ENCODE measurements at places on chromosomes 13 and 19. TPM values are rescaled to one million over a fixed set of nuclear protein-coding genes. Genes with fewer than 3 reads are reported as not detected.

Gene SIGLEC10
- total RNA-seq: 49.4 TPM

- DNase-seq: no peak
- no peak overlapping the region for H3K27ac ChIP-seq
- H3K4me1 ChIP-seq: no peaks in the 10 kb centered on the region
- H3K4me3 ChIP-seq: no peak overlapping the region
- no peaks in the 10 kb centered on the region for H3K27me3 ChIP-seq
Measured at GRCh38 chr19:56126983-56127780, 6.1 kb upstream of the ZNF787 start.

Gene ZNF878
- total RNA-seq: 0.29 TPM

DNA sequence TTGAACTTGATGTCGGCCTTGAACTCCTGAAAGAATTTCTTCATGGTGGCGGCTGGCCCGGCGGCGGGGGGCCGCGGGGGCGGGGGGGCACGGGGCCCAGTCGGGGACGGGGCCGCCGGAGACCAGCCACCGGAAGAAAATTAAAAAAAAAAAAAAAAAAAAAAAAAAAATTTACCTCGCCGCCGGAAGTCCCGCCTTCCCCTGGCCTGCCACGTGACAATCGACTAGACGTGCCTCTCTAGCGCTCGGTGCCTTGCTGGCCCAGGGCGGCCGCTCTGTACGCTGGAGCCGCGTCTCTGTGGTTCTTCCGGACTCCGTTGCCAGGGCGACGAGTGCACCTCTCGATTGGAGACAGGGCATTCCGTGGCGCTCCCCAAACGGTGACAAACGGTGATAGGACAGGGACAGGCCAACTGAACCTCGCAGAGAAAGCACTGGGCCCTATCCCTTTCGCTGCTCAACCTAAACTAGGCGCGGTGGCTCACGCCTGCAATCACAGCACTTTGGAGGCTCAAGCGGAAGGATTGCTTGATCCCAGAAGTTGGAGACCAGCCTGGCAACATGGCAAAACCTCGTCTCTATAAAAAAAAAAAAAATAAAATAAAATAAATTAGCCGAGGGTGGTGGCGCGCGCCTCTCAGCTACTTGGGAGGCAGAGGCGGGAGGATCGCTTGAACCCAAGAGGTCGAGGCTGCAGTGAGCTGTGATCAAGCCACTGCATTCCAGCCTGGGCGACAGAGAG lies at the start of gene UBXN6:
TSS of gene UBXN6 (minus strand) at position 141 of the 742 bp plus-strand sequence. CDS start at position 44, 97 bp downstream.
- peak within 1 kb of the TSS; percentile 76 for H3K4me3 ChIP-seq
- H3K4me1 ChIP-seq: peaks cover 9% of the 10 kb centered on the region
- H3K36me3 ChIP-seq: no peaks in the 10 kb centered on the region

DNA sequence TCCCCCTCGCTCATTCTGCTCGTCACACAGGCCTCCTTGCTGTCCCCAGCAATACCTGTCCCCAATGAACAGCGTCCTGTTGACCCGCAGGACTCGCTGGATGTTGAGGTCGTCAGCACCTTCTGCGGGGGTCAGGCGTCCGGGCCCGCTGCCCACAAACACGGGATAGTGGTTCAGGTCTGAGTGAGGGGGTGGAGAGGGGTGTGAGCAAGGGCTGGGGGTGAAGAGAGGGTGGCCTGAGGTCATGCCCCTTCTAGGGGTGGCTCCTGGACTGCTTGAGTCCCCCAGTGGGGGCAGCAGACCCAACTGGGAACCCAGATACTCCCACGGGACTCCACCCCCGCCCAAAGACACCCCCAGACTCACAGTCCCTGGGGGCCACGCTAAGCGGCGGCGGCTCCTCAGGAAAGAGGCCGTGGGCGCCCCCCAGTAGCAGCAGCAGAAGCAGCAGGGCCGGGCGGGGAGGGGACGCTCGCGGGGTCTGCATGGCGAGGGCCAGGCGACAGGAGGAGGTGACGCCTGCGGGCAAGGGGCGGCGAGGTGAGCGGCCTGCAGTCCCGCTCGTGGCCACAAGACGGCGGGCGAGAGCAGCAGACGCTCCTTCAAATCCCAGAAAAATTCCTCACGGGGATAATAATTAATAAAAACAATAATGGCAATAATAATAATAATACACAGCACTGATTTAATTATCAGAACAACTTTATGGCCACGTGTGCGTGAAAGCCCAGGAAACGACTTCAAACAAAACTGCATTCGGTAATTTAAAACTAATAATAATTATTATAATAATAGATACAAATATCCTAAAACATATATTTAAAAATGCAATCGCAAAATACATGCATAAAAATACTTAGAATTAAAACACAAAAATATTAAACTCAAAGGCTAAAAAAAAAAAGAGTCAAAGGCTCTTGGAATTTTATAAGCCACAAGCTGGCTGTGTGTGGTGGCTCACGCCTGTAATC lies 1.2 kb downstream of the SEMA6B start:
- H3K36me3 ChIP-seq: no peaks in the 10 kb centered on the region
- H3K4me1 ChIP-seq: peaks cover 4% of the 10 kb centered on the region
- H3K4me3 ChIP-seq: no peak overlapping the region
- H3K27me3 ChIP-seq: no peaks in the 10 kb centered on the region
- no peak overlapping the region for H3K27ac ChIP-seq
- peak; percentile 52 for DNase-seq

- DNase-seq: no peak
- H3K27me3 ChIP-seq: no peaks in the 10 kb centered on the region
- no peaks in the 10 kb centered on the region for H3K4me1 ChIP-seq
- H3K36me3 ChIP-seq: no peaks in the 10 kb centered on the region
- H3K4me3 ChIP-seq: no peak overlapping the region
Measured at GRCh38 chr19:47826800-47827199, 5.1 kb downstream of the CRX start.

DNA sequence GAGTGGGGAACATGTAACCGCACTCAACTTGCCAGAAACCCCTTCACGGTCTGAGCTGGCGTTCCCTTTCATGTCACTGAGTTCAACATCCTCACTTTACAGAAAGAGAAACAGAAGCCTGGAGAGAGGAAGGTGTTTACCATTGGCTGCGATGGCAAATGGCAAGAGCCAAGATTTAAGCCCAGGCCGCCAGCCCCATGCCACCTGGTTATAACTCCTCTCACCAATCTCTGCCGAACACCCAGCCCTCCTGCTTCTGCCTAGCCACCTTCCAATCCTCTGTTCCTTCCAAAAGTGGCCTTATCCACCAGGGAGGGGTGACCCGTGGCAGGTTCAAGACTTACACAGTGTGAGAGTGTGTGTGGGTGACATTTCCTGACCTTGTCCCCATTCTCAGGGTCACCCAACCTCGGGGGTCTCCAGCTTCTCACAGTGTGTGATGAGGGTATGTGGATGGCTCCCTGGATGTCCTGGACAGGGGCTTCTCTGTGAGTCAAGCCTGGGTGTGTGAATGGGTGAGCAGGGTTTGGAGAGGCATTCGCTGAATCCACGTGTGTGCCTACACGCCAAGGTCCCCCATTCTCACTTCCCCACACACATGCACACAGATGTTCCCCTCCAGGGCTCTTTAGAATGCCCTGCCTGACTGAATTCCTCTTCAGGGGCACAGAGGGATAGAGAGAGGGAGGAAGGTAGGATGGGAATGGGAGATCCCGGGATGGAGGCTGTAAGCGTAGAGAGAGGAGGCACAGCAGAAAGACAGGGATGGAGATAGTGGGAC lies 1.2 kb downstream of the CADM4 start:
- peak; percentile 65 for DNase-seq
- H3K27ac ChIP-seq: no peak overlapping the region
- H3K27me3 ChIP-seq: no peaks in the 10 kb centered on the region
- no peak overlapping the region for H3K4me3 ChIP-seq
- H3K4me1 ChIP-seq: peaks cover 20% of the 10 kb centered on the region

- no peaks in the 10 kb centered on the region for H3K36me3 ChIP-seq
- no peak overlapping the region for H3K4me3 ChIP-seq
- no peaks in the 10 kb centered on the region for H3K4me1 ChIP-seq
- no peaks in the 10 kb centered on the region for H3K27me3 ChIP-seq
- DNase-seq: no peak
Measured at GRCh38 chr13:30830638-30830965, 75.5 kb upstream of the MEDAG start.

Gene CEACAM4
- total RNA-seq: not detected

GRCh38 chr13:59346999-59347723 lies 816.6 kb downstream of the DIAPH3 start:
- H3K36me3 ChIP-seq: no peaks in the 10 kb centered on the region
- no peak for DNase-seq
- H3K4me1 ChIP-seq: no peaks in the 10 kb centered on the region
- H3K27me3 ChIP-seq: no peaks in the 10 kb centered on the region
- H3K4me3 ChIP-seq: no peak overlapping the region

DNA sequence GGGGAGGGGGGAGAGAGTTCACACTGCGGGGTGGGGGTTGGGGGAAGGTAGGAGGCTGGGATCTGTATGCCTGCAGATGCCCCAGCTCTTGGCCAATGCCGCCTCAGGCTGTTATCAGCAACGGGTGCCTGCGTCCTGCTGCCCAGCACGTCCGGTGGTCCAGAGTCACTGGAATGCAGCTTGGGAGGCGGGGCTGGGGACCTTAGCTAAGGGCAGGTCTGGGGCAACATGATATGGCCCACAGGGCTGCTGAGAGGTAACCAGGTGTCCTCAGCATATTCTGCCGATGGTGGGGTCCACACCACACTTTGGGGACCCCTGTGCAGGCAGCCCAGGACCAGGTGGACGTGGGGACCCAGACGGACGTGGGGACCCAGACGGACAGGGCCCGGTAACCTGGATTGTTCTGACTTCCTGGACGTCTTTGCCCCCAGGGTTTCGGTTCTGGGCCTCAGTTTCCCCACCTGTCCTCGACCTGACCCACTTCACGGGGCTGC lies 668 bp upstream of the ARHGAP45 start:
- peaks cover 63% of the 10 kb centered on the region for H3K4me1 ChIP-seq
- peak overlapping the region; percentile 52 for H3K27ac ChIP-seq
- H3K36me3 ChIP-seq: no peaks in the 10 kb centered on the region
- peak; percentile 39 for DNase-seq
- no peaks in the 10 kb centered on the region for H3K27me3 ChIP-seq

GRCh38 chr19:35437406-35437951 lies 10.6 kb upstream of the FFAR2 start:
- peaks cover 34% of the 10 kb centered on the region for H3K4me1 ChIP-seq
- no peaks in the 10 kb centered on the region for H3K36me3 ChIP-seq
- H3K27ac ChIP-seq: no peak overlapping the region
- no peak overlapping the region for H3K4me3 ChIP-seq
- no peaks in the 10 kb centered on the region for H3K27me3 ChIP-seq

Gene ZNF749
- total RNA-seq: 17.4 TPM

- no peak overlapping the region for H3K4me3 ChIP-seq
- DNase-seq: peak; percentile 51
- peaks cover 39% of the 10 kb centered on the region for H3K4me1 ChIP-seq
- no peak overlapping the region for H3K27ac ChIP-seq
- H3K36me3 ChIP-seq: peaks cover 4% of the 10 kb centered on the region
Measured at GRCh38 chr19:14402332-14403144, 16.6 kb downstream of the DDX39A start.

DNA sequence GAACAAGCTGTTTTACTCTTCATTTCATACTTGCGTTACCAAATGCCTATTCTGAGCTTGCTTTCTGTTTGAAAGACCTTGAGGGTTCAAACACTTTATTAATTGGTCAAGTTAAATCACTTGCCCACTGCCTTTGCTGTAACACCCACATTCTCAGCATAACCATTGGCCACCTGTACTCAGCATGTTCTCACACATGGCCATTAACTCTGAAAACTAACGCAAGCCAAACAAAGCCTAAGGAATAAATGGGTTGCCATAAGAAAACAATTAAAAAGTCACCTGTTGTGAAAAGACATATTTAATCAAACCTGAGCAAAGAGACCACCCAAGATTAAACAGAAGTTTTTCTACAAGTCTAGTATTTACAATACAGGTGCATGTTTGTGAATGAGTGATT lies 517.2 kb upstream of the SPRY2 start:
- no peaks in the 10 kb centered on the region for H3K4me1 ChIP-seq
- H3K27ac ChIP-seq: no peak overlapping the region
- no peak for DNase-seq
- H3K4me3 ChIP-seq: no peak overlapping the region

Gene APLP1
- total RNA-seq: not detected

DNA sequence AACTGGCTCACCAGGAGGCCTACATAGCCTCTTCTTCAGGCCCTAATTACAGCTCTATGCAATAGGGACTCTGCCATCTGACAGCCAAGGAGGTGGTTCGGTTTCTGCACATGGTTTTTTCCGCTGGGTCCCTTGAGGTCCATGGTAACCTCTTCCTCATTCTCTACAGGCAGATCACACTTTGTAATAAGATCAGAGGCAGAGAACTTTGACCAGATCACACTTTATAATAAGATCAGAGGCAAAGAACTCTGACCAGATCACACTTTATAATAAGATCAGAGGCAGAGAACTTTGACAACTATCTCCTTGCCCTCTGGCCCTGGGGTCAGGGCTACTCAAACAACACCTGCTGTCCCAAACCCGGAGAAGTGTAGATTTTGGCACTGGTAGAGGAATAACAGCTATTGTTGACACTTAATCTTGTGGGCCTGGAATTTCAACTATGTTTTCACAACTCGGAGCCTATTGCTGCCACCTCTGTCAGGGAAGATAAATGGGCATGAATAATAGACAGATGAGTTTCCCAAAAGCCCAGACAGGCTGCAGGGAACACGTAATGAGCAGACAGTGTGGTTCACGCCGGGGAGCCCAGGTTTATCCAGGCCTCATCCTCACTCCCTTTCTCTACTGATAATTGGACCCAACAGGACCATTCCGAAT lies 246.1 kb downstream of the UQCRFS1 start:
- no peaks in the 10 kb centered on the region for H3K27me3 ChIP-seq
- H3K4me3 ChIP-seq: no peak overlapping the region
- H3K36me3 ChIP-seq: no peaks in the 10 kb centered on the region
- DNase-seq: no peak
- no peak overlapping the region for H3K27ac ChIP-seq
- no peaks in the 10 kb centered on the region for H3K4me1 ChIP-seq

- peak; percentile 61 for DNase-seq
- H3K4me3 ChIP-seq: peak overlapping the region; percentile 11
- H3K27me3 ChIP-seq: no peaks in the 10 kb centered on the region
- H3K4me1 ChIP-seq: peaks cover 68% of the 10 kb centered on the region
- H3K36me3 ChIP-seq: peaks cover 8% of the 10 kb centered on the region
- H3K27ac ChIP-seq: peak overlapping the region; percentile 81
Measured at GRCh38 chr19:19459707-19460251, 54.3 kb downstream of the GATAD2A start.

Gene PLIN4
- 0.07 TPM for total RNA-seq

- no peaks in the 10 kb centered on the region for H3K27me3 ChIP-seq
- DNase-seq: no peak
- H3K36me3 ChIP-seq: no peaks in the 10 kb centered on the region
Measured at GRCh38 chr13:98549728-98550317, 27.1 kb downstream of the STK24 start.

Gene TEAD2
- total RNA-seq: 12.0 TPM

- DNase-seq: no peak
- no peaks in the 10 kb centered on the region for H3K36me3 ChIP-seq
- H3K27ac ChIP-seq: no peak overlapping the region
Measured at GRCh38 chr13:43584751-43585150, 202.0 kb downstream of the ENOX1 start.

Measured in B cell (primary cell).